ENCODE measurements at places on chromosomes 4 and X. TPM values are rescaled to one million over a fixed set of nuclear protein-coding genes. Genes with fewer than 3 reads are reported as not detected.

The VCX gene
- total RNA-seq = not detected

The SPATA4 gene
- total RNA-seq = not detected

The S100P gene
- total RNA-seq = 9.7 TPM

The ASB5 gene
- total RNA-seq = under 0.01 TPM

The F8A1 gene
- total RNA-seq = 3.9 TPM

The ARX gene
- not detected for total RNA-seq

The TMSB15C gene
- 3.4 TPM for total RNA-seq

The GALNTL6 gene
- total RNA-seq = 0.05 TPM

The DAPP1 gene
- 24.4 TPM for total RNA-seq

The GCNA gene
- 2.8 TPM for total RNA-seq

The PPP4R3C gene
- total RNA-seq = not detected

The SUPT20HL1 gene
- not detected for total RNA-seq

The CLCN4 gene
- 2.2 TPM for total RNA-seq

The PNMA5 gene
- not detected for total RNA-seq

The PABPC4L gene
- total RNA-seq = 3.1 TPM

The UCP1 gene
- total RNA-seq = not detected

The LANCL3 gene
- total RNA-seq = 0.24 TPM

The RAPGEF2 gene
- total RNA-seq = 23.6 TPM

The RAB9B gene
- total RNA-seq = 1.5 TPM

The YY2 gene
- total RNA-seq = 0.47 TPM

The MAGEE2 gene
- not detected for total RNA-seq

The ATOH1 gene
- under 0.01 TPM for total RNA-seq

The PPM1K gene
- 22.9 TPM for total RNA-seq

The CSAG2 gene
- total RNA-seq = not detected

The EVC gene
- total RNA-seq = 3.1 TPM

The F8A3 gene
- total RNA-seq = 0.38 TPM

The ADAM29 gene
- total RNA-seq = not detected

The GPC3 gene
- 26.2 TPM for total RNA-seq

The TLR8 gene
- total RNA-seq = 3.7 TPM

The CENPI gene
- 9.7 TPM for total RNA-seq

The HSFX3 gene
- 0.28 TPM for total RNA-seq

The MCTS1 gene
- 87.1 TPM for total RNA-seq

The CXorf49 gene
- total RNA-seq = 2.2 TPM

The CNGA1 gene
- 0.14 TPM for total RNA-seq

The CDKL5 gene
- total RNA-seq = 4.5 TPM

The NIPAL1 gene
- total RNA-seq = 0.47 TPM

The IL3RA gene
- 4.9 TPM for total RNA-seq

The PCDH18 gene
- 9.9 TPM for total RNA-seq

The IL15 gene
- total RNA-seq = 9.1 TPM

The TLR6 gene
- 2.5 TPM for total RNA-seq

The ASB12 gene
- 0.09 TPM for total RNA-seq

The NPY1R gene
- 2.7 TPM for total RNA-seq

The QRFPR gene
- 0.24 TPM for total RNA-seq

Data from thymus (tissue), 14 donors.